ENCODE measurements at places on chromosomes 1 and 21. TPM values are rescaled to one million over a fixed set of nuclear protein-coding genes. Genes with fewer than 3 reads are reported as not detected.
A peak's percentile ranks its signal among the peaks of the same experiment; 100 is the strongest.

- H3K27ac ChIP-seq, result no peak overlapping the region
- no peaks in the 10 kb centered on the region for H3K27me3 ChIP-seq
- DNase-seq, result no peak
- peaks cover 16% of the 10 kb centered on the region for H3K36me3 ChIP-seq
- H3K4me1 ChIP-seq, result no peaks in the 10 kb centered on the region
These were observed 32.1 kb downstream of the ALDH9A1 start for GRCh38 chr1:165666152-165666825.

TSSK3 gene
- 3.6 TPM for total RNA-seq

GRCh38 chr1:160755461-160755860 lies 16.4 kb downstream of the SLAMF7 start:
- no peak overlapping the region for H3K4me3 ChIP-seq
- H3K27ac ChIP-seq, result no peak overlapping the region
- no peak for DNase-seq
- H3K4me1 ChIP-seq, result no peaks in the 10 kb centered on the region
- H3K36me3 ChIP-seq, result no peaks in the 10 kb centered on the region
- peaks cover 9% of the 10 kb centered on the region for H3K27me3 ChIP-seq

DNA sequence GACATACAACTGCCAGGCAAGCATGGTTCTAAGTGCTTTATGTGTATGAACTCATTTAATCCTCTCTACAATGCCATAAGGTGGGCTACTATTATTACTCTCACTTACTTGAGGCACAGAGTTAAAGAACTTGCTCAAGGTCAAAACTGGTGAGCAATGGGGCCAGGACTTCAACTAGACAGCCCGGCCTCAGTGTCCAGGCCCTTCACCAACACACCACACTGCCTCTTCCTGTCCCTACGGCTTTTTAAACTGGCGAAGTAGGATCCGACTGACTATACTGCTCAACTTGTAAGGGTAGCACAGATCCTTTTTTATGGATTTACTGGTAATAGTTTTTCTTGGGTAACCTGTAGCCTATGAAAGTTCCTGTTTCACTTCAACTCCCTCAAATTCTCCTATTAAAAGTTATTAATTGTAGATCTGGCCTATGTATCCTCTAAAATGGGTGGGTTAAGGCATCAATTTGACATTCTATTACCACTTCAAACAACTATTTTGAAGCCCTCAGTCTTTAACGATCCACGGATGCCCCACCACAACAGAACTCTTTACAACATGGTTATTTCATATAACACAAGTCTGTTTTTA lies 4.3 kb downstream of the ERRFI1 start:
- no peaks in the 10 kb centered on the region for H3K27me3 ChIP-seq
- peaks cover 48% of the 10 kb centered on the region for H3K36me3 ChIP-seq
- peak overlapping the region; percentile 99 for H3K4me3 ChIP-seq
- H3K4me1 ChIP-seq, result peaks cover 40% of the 10 kb centered on the region
- H3K27ac ChIP-seq, result peak overlapping the region; percentile 99

DNA sequence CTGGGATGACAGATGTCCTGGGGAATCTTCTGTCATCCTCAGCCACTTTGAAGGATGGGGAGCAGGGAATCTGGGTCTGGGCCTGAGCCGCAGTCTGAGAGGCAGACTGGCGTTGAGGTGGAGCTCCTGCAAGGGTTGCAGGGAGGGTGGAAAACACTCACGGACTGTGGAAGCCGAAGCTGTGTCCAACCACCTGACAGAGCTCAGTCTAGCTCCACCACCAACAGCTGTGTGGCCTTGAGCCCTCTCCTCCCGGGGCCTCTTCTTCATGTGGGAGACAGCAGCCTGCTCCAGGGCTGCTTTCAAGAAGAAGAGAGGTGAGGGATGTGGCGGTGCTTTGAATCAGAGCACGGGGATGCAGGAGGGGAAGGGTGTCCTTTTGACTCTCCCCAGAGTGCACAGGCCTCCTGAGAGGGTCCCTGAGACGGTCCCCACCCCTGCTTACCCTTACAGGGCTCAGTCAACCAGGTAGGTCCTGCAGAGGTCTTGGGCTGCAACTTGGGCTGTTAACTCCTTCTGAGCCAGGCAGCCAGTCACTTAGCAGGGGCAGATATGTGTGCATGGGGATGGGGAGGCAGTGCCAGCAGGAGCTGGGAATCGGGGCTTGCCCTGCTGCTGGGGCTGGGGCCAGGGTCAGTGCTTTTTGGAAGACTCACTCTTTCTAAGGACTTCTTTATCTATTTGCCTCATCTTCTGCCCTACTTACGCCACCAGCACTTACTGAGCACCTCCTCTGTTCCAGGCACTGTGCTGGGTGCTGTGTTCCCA lies 216.3 kb downstream of the PTPRU start:
- H3K27ac ChIP-seq, result no peak overlapping the region
- H3K4me3 ChIP-seq, result no peak overlapping the region
- DNase-seq, result no peak
- no peaks in the 10 kb centered on the region for H3K4me1 ChIP-seq
- H3K36me3 ChIP-seq, result no peaks in the 10 kb centered on the region
- H3K27me3 ChIP-seq, result no peaks in the 10 kb centered on the region
